ENCODE measurements at places on chromosomes 3 and 15.

DNA sequence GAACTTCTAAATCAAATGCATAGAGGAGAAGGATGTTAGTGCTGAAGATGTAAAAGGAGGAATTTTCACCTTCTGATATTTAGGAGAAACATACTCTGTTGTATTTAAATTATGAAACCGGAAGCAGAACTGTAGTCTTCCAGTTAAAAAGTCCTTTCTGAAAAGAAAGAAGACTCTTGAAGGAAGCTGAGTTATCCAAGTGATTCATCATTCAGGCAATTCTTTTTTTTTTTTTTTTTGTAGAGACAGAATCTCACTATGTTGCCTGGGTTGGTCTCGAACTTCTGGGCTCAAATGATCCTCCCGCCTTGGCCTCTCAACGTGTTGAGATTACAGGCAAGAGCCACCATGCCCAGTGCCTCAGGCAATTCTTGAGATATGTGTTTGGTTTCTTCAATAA is 424.8 kb upstream of the TPM1 start:
- DNase-seq, result no peak

DNA sequence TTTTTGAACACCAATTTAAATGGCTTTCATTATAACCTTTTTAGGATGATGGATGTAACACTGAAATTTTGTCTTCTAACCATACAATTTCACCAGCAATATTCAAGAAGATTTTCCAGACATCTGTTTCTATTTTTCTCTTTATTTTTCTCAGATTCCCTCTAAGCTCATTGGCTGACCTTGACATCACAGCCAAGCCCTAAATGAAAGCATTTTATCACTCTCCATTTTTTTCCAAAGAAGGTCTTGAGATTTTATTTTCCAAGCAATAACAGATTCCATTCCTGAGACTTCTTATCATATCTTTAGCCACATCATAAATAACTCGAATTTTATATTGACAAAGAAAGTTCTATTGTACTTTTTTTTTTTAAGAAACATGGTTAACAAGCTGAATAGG is 392.6 kb upstream of the THBS1 start:
- no peak for DNase-seq

GRCh38 chr3:88133711-88134263 is 16.0 kb upstream of the C3orf38 start:
- DNase-seq, result no peak

DNA sequence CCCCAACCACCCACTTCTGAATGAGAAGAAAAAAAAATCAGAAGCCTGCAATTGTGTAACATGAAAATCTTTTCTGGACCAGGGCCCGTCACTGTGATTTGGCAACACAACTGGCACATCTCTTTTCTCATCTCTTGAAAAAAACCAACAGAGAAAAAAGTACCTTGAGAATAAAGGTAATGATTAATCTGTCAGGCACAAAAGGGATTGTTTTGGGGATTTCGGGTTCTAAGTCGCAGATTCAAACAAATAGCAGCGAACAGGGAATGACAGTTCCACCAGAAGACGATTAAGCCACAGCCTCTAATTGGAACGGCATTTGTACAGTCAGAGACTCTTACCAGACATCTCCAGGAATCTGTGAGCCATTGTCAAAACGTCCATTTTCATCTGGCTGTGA is at the start of gene AQP9:
AQP9 (plus strand) TSS at position 276 of the 400 bp plus-strand sequence. CDS start 185 bp downstream, outside the sequence.
- no peak for DNase-seq

GRCh38 chr3:190238871-190239270 is 83.4 kb downstream of the CLDN1 start:
- no peak for DNase-seq

GRCh38 chr3:71974786-71975185 is 189.8 kb upstream of the PROK2 start:
- DNase-seq, result no peak

GRCh38 chr3:144626835-144627234 is 655.2 kb downstream of the DIPK2A start:
- no peak for DNase-seq

GRCh38 chr3:49081429-49081828 is 12.4 kb downstream of the QRICH1 start:
- DNase-seq, result no peak

- no peak for DNase-seq
These were observed 18.9 kb upstream of the HCN4 start for GRCh38 chr15:73387507-73388255.

GRCh38 chr3:62558549-62559112 is 185.3 kb upstream of the FEZF2 start:
- peak; percentile 15 for DNase-seq

DNA sequence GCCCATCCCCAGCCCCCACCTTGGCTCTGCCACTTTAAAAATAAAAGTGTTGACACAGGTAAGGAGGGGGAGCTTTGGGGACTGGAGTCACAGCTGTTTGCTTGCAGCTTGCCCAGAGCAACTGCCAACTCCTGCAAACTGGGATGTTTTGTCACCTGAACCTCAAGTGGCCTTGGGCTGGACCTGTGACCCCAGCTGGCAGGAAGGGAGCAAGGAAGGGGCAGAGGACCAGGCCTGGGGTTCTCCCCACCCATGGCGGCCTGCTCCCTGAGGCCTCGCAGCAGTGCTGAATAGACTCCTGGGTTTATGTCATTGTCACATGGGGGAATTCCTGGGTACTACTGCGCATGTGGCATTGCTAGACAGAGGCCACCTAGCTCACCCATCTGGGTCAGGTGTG is 246.9 kb upstream of the TLE3 start:
- DNase-seq, result no peak

- DNase-seq, result no peak
These were observed 156.3 kb downstream of the FRMD5 start for GRCh38 chr15:44038755-44039191.

DNA sequence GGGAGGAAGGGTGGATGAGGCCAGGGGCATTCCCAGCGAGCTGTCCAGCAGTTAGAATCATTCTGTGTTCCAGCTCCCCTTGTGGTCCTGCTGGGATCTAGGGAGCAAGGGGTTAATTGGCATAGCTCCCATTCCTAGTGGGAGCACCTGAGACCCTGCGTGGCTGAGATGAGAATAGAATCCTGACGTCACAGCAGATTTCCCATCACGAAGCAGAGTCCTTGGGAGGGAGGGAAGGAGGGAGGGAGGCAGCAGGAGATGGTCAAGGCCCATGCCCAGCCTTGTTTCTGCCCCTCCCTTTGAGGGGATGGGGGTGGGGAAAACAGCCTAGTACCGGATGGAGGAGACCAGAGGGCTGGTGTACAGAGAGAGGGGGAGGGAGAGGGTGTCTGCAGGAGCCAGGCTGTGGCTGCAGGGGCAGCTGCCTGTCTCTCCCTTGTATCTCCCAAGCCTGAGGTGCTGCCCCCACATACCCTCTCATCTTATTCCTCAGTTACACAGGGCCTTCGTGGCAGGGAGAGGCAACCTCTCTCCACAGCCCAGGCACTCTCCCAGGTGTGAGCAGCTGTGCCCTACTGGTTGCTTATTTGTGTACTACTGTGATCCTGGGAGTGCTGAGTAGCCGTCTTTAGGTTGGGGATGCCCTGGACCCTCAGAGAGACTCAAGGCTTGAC is 5.4 kb downstream of the TYRO3 start:
- DNase-seq, result no peak

DNA sequence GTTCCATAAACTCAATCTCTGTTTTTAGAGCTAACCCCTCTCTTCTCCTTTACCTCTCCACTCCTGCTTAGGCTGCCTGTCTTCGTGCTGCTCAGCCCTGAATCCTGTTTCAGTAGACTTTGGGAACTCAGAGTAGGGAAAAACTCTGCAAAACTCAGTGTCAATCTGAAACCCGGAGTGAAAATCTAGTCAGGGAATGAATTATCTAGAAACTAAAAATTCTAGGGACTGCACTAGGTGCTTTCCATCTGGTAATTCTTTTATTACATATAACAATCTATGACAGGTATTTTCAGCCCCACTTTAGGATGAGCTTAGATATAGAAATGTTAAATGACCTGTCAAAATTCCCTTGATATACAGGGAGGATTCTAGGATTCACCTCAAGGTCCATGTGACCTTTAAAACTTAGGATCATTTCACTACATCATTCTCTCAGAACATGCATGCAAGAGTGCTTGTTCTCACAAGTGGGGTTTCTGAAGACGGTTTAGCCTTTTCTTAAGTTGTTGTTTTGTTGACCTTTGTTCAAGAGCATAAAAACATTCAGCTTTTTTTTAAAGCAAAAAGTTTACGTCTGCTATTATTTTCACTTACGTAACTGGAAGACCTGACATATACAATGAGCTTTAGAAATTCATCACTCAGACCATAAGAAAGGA is 108.2 kb upstream of the MBNL1 start:
- no peak for DNase-seq

DNA sequence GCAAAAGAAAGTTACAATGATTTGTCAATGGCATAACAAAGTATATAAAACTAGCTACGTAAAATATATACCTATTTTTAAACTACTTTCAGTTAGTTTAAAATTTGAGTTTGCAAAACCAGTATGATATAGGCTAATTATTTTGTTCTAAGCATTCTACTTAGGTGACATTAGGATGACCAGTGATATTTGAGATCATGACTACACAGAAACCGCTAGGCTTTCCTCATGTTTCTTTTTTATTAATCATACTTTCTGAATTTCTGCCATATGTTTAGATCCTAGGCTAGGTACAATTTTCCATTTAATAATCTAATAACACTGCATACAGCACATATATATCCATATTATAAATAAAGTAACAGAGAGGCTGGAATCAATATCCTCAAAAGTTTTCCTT is 52.4 kb upstream of the XRN1 start:
- DNase-seq, result no peak

GRCh38 chr3:187012609-187013051 is 82.3 kb downstream of the ST6GAL1 start:
- no peak for DNase-seq

DNA sequence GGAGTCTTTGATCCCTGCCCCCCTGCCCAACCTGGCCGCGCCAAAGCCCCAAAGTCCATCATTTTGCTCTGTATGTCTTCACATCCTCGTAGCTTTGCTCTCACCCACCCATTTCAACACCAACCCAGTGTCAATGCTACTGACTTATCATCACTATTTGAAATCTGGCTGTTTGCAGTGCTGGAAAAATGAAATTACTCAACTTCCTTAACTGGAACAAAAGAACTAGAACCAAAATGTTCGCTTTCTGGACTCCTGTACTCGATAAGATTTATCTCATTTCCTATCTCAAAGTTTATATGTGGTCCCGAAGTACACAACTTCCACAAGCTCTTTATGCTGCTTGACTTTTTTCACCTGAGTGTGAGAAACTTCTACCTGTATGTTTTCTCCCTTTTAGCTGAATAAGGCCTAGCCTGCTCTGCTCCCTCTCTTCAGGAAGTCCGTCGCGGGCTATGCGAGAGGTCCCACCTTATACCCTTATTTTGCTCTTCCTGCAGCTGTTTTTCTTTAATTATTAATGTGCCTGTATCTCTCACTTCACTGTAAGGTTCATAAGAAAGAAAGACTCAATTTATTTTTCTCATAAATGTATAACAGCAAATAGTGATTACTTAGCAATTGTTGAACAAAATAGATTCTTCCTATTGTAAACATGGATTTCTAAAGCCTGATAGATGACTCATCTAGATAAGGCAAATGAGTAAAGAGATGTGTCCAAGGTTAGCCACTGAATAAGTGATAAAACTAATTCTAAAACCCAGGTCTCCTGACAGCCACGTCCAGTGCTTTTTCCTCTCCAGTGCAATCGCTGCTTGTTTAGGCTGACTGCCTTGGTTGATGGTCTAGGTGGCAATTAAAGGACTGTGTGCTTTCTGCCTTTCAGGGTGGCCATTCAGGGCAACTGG is 464.1 kb upstream of the TPRG1 start:
- no peak for DNase-seq

GRCh38 chr3:168794427-168794826 is 698.7 kb upstream of the GOLIM4 start:
- no peak for DNase-seq

DNA sequence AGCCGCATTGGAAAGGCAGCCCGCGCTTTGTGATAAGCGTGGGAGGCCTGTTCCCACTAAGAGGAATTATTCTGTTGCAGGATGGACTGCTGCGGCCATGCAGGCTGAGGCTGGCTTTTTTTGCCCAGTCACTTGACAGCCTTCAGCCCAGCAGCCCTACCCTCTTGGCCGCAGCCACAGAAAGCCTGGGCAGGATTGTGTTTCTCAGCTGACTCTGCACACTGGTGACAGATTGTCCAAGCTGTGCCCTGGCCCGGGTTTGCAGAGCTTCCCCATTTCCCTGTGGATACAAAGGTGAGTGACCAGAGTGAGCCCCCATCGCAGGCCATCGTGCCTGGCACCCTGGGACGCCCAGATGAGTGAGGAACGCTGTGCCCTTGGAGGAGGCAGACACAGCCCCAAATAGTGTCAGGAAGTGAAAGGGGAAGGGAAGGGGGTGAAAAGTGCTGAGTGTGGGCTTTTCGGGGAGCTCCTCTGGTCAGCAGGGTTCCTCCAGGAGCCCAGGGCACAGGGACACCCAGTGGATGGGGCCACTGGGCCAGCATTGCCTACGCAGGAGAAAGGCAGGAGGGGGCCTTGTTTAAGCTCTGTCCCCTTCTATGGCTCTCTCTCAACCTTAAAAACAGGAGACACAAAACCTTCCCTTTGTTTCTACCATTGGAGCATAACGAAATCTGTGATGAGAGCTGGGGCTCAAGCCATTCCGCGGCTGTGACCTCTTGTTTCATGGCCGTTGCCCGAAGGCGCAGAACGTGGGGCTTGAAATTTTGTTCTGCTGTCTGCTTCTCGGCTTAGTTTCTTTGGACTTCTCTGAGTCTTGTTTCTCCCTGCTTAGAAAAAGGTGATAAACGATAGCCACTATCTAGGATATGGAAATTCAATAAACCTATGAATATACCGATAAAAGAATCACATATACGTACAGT is 91.5 kb upstream of the MEF2A start:
- no peak for DNase-seq

DNA sequence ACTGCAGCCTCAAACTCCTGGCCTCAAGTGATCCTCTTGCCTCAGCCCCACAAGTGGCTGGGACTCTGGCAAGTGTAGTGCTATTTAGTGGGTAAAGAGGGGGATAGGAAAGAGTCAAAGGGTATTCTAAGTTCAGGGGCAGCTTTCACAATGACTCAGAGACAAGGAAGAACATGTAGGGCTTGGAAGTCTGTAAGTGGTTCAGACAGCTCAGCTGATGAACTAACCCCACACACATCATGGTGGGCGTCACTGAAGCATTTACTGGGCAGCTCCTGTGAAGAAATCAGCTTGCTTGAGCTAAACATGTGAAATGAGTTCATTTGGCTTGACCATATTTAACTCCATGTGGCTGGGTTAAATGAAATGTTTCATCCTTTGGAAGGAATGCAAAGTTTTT is 34.6 kb upstream of the THSD4 start:
- DNase-seq, result no peak

GRCh38 chr3:192821161-192821560 is 93.8 kb upstream of the FGF12 start:
- DNase-seq, result no peak

GRCh38 chr3:197038679-197039462 is 9.3 kb upstream of the MELTF start:
- DNase-seq, result no peak

GRCh38 chr3:174951034-174951433 is 91.9 kb downstream of the NAALADL2 start:
- DNase-seq, result peak; percentile 21

- DNase-seq, result no peak
These were observed 378.5 kb downstream of the DIPK2A start for GRCh38 chr3:144350125-144350524.
